Esophagus squamous epithelium (tissue), 5 donors: ENCODE measurements at places on chromosomes 7 and 10.

DNA sequence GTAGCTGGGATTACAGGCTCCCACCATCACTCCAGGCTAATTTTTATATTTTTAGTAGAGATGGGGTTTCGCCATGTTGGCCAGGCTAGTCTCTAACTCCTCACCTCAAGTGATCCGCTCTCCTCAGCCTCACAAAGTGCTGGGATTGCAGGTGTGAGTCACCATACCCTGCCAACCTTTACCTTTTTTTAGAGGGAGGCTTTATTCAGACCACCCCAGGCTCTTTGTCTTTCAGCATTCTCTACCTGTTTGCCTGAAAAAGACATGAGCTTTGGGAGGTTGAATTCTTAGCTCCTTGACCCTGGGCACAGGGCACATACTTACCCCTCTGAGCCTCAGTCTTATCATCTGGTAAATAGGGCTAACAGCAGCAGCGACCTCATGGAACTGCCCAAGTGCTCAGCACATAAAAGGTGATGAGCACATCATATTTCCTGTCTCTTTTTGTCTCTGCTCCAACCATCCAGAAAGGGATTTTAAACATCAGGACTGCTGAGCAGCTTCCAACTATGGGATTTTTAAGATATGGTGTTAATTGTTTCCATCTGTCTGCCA lies 17.0 kb downstream of the FRMPD2 start:
- DNase-seq = no peak

DNA sequence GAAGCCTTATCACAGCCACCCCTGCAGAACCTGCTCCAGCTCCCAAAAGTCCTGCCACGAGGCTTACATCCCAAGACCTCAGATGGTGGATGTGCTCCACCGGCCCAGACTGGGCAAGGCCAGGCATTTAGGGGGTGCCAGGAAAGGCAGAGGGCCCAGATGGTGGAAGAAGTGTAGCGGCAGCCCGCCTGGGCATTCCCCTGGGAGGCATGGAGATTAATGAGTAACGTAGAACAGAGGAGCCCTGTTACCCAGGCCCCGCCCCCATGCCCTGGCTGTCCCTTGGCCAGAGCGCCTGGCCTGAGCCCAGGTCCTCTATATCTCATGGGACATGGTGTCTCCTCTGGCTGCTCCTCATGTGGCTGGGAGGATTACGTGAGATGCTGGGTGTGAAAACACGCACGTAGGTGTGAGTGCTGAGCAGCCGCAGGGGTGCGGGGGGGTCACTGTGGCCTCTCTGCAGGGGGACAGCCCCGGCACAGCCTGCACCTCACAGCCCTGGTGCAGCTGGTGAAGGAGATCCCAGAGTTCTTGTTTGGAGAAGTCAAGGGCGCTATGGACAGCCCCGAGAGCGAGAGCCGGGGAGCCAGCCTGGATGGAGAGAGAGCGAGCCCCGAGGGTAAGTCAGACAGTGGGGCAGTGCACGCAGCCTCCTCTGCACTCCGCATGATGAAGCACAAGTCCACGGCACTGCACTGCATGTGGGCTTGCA lies 52.9 kb downstream of the ZNF467 start:
- no peak for DNase-seq

- DNase-seq = no peak
These were observed 213.2 kb upstream of the RHOBTB1 start for GRCh38 chr10:61157182-61157581.

- DNase-seq = no peak
These were observed 315.9 kb upstream of the LRRN3 start for GRCh38 chr7:110775046-110775445.

- no peak for DNase-seq
These were observed 41.8 kb upstream of the CCNY start for GRCh38 chr10:35294506-35294905.

GRCh38 chr10:14742815-14743214 lies 31.9 kb downstream of the FAM107B start:
- no peak for DNase-seq
